ENCODE measurements at places on chromosomes 11 and 22.

DNA sequence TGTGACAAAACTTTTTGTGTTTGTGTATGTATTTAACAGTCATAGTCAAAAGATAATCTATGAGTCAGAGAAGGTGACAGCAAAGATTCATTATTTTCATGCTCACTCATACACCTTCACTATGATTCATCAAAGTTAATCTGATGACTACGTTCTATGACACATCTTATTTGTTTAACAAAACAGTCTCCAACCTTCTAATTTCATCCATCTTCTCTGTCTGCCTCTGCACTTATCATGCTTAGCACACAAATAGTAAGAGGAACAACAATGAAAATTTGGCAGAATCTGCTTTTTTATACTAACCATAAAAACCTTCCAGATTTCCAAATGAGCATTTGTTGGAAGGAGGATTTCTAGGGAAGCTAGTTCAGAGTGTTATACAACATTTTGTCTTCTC lies 568.9 kb downstream of the LUZP2 start:
- no peak for DNase-seq

DNA sequence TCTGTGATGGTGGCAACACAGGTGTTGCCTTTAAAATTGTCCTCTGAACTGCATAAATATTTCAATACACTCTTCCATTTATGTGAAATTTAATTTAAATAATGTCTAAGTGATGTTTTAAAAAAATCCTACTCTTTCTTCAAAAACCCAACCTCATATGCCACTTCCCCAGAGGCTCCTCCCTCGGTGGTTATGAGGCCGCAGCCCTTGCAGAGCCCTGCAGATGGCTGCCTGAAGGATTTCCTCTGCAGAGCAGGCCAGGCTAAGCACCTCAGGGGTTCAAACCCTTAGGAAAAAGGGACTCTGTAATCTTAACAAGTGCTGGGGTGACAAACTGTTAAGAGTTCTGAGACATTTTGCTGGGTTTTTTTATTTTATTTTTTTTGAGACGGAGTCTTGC lies 25.2 kb downstream of the MORC2 start:
- DNase-seq: no peak

DNA sequence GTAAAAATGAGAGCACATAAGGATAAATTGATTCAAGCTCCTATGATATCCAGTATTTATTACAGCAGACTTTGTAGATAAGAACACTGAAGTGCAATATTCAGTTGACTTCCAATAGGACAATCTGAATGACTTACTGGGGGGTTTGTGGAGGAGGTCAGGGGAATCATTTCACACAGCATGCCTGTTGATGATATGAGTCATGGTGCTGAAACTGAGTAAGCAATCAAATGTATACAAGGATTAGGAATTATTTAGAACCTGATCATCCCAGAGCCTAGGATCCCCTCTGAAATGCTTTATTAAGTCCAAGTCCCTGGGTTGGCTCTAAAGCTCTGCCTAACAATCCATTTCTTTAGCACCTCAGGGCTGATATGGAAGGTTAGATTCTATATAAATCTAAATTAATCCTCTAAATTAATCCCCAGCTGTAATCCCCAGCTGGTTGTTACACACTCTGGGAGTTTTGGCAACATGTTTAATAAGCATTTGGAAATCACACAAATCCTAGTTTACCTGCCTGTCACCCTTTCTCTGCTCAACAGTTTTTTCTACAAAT lies 326.4 kb downstream of the GUCY1A2 start:
- no peak for DNase-seq

GRCh38 chr11:83909579-83910534 lies 623.7 kb upstream of the CCDC90B start:
- no peak for DNase-seq

DNA sequence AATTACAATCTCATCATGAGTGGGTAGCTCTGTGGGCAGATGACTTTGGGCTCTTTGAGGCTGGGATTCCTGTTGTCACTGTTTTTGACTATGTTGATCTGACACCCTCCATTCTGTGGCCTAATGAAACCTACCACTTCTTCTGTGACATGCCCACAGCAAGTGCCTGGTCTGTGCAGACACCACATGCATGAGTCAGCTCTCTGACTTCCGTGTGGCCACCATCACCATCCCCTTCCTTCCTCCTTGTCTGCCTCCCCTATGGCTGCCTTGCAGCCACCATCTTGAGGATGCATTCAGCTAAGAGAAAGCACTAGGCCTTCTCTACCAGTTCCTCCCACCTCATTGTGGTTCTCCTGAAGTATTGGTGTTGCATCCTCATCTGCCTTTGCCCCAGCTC lies 15.3 kb upstream of the OR10V1 start:
- DNase-seq: no peak

DNA sequence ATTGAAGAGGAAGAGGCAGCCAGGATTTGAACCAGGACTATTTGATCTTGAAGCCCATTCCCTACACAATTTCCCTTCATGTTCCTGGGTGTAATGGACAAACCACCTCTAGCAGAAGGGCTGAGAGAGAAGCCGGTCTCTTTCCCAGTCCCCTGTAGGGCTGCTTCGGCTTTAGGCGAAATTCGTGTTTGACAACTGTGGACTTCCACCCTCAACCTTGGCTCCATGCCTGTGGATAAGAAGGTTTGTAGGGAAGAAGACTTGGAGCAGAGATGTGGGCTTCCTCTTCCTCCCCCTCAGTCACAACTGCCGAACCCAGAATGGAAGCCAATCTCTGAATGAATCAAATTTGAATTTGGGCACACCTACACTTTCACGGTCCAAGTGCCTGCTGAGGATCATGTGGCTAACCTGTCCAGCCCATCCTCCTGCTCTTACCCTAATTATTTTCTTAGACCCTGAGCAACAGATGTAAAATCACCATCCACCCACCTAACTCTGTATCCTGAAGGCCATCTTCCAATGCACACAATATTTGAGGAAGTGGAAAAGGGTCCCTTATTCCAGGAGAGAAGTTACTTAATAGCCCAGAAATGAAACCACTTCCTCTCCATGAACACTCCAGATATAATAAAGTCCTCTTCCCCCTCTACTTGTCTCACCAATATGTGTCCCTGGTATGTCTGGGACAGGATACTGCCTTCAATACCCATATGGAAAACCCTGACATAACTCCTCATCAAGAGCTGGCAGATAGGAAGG lies 10.1 kb upstream of the SCN2B start:
- no peak for DNase-seq

DNA sequence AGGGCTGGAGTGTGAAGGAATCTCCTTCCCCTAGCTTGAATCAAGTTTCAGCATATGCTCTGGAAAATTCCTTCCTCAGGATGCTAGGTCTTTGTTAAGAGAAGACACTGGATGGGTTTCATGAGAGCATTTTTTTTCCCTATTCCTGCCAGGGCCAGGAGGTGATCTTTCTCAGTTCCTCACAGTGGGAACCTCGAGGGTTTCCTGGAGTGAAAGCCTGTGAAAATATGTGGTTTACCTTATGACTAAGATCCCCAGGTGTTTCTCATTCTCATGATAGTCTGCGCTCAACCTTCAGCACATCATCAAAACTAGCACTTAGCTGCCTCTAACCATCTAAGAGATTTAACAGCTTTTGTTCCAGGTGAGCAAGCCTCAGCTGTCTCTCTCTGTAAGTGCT lies 985.3 kb upstream of the FAT3 start:
- DNase-seq: no peak

DNA sequence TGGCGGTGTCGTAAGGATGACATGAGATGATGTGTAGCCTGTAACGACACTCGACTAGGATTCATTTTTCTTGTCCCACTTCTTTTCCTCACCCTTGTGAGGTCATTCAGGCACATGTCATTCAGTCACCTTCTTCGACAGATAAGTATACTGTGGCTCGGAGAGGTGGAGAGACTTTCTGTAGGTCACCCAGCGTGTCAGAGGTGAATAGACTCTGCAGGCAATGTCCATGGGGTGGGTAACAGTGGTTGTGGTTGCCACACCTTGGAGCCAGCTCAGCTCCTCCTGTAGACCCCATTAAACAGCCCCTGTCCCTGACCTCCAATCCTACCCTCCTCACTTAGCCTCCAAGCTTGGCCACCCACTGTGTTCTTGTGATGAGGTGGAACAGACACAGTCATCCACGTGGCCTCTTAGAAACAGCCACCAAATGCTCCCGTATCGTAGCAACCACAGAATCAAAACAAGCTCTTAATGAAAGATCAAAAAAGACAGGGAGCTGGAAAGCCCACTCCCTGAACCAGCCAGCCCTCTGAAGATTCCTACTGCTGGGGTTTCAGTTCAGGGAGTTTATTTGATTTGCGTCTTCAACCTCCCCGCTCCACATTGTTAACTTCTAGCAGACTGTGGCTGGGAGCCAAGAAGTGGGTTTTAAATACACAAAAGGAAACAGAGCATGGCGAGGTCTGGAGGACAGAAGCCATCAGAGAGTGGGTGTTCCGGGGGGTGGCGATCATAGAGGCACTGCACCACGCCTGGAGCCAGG lies 89.0 kb upstream of the GRK3 start:
- DNase-seq: no peak

DNA sequence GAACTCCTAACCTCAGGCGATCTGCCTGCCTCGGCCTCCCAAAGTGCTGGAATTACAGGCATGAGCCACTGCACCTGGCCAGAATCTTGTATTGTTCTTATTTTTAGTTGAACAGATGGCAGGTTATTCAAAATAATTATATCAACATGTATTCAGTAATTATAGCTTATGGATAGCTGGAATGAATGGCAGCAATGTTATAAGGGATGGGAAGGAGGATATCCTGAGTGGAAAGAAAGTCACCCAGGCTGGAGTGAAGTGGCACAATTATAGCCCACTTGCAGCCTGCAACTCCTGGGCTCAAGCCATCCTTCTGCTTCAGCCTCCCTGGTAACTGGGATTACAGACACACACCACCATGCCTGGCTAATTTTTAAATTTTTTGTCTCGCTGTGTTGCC lies 88.1 kb downstream of the MED15 start:
- DNase-seq: no peak

DNA sequence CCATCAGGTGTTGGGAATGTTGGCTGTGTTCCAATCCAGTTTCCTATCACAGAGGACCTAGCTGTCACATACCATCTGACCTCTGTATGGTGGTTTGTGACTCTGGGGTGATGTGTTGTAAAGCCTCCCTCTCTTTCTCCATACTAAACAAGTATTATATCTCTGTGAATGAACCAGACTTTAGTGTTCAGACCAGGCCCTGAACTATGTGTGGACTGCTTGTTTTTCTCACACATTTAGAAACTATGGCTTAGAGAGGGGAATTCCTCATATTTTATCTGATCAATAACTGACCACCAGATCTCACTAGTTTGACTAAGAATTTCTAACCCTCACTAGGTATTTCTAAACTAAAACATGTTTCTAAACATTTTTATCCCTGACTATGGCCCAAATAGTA lies 17.5 kb downstream of the NCR3LG1 start:
- no peak for DNase-seq

- DNase-seq: no peak
Observed at GRCh38 chr11:74780248-74781005, 31.8 kb downstream of the RNF169 start.

- no peak for DNase-seq
Observed at GRCh38 chr11:19711911-19712280, 741 bp upstream of the NAV2 start.

- DNase-seq: no peak
Observed at GRCh38 chr11:2342981-2343380, 34.1 kb upstream of the CD81 start.

- no peak for DNase-seq
Observed at GRCh38 chr22:45181766-45182165, 18.0 kb downstream of the NUP50 start.

DNA sequence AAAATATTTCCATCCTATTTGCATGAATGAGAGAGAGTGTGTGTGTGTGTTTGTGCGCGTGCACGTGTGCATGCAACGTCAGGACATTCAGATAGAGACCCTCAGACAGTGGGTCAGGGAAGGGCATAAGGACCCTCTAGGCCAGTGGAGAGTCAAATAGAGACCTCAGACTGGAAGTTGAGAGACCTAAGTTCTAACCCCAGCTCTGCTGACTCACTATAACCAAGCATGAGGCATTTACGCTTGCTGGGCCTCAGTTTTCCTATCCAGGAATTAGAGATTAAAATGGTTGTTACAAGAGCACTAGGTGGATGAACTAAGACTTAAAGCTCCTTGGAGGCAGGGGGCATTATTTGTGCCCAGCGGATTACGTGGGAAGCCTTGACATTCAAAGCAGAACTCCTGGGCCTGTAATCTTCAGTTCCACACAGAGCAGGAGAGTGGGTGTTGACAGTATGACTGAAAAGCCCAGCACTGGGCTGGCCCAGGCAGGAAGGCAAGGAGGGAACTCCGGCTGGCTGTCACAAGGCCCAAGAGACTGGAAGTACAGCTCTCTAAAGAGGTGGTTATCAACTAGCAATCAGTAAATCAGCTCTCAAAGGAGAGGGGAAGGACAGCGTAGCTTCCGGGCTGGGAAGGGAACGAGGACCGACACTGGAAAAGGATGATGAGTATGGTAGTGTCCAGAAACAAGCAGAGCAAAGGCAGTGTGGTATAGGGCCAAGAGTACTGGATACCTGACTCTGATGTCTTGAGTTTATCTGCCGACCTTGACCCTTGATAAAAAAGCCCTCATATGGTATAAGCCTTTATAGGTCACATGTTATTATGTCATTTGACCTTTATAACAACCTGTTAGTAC lies 9.2 kb downstream of the RHOG start:
- no peak for DNase-seq

GRCh38 chr11:102792604-102793003 lies 5.4 kb downstream of the MMP1 start:
- no peak for DNase-seq

DNA sequence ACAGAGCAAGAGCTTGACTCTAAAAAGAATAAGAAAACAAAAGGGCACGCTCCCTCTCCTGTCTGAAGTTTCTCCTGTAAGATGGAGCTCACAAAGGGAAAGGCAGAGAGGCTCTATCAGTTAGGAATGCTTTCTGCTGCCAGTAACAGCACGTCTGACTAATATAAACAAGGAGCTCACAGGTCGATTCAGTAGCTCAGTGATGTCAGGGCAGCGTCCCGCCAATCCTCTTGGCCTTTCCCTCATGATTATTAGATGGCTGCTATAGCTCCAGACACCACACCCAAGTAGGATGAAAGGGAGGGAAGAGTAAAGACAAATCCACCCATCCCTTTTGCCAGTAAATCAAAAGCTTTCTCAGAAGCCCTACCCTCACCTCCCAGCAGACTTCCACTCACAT lies 51.3 kb upstream of the HMGXB4 start:
- no peak for DNase-seq

DNA sequence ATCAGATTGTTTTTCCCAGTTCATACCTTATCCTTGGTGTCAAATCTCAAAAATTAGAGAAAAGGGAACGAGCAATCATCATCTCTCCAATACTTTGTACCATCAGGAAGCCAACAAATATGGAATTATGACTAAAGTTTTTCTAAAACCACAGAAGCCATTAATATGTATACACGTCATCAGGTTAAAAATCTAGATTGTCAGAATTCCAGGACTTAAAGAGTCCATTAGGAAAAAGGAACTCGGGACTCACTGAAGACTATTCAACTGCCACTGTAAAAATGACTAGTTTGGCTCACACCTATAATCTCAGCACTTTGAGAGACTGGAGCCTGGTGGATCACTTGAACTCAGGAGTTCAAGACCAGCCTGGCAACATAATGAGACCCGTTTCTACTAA lies 344.4 kb upstream of the LRRC4C start:
- no peak for DNase-seq
